Stomach (tissue), 19 donors: ENCODE measurements at places on chromosomes 13 and 19. TPM values are rescaled to one million over a fixed set of nuclear protein-coding genes. Genes with fewer than 3 reads are reported as not detected.

- no peak for DNase-seq
- no peak overlapping the region for H3K4me3 ChIP-seq
- H3K27me3 ChIP-seq, result peaks cover 24% of the 10 kb centered on the region
- H3K4me1 ChIP-seq, result no peaks in the 10 kb centered on the region
- H3K36me3 ChIP-seq, result no peaks in the 10 kb centered on the region
These were observed 93.2 kb upstream of the SOX1 start for GRCh38 chr13:111973605-111974340.

GRCh38 chr13:40793339-40793738 is 3.9 kb downstream of the SLC25A15 start:
- H3K27ac ChIP-seq, result no peak overlapping the region
- H3K36me3 ChIP-seq, result peaks cover 37% of the 10 kb centered on the region
- no peaks in the 10 kb centered on the region for H3K27me3 ChIP-seq
- DNase-seq, result no peak

- peak; percentile 83 for DNase-seq
- no peaks in the 10 kb centered on the region for H3K36me3 ChIP-seq
- H3K27ac ChIP-seq, result peak overlapping the region; percentile 77
- H3K4me3 ChIP-seq, result peak overlapping the region; percentile 80
- no peaks in the 10 kb centered on the region for H3K27me3 ChIP-seq
These were observed 703 bp downstream of the KLF16 start for GRCh38 chr19:1862424-1863327.

GRCh38 chr19:5703819-5704818 is 14.0 kb downstream of the RPL36 start:
- H3K4me3 ChIP-seq, result no peak overlapping the region
- peaks cover 96% of the 10 kb centered on the region for H3K36me3 ChIP-seq
- no peaks in the 10 kb centered on the region for H3K4me1 ChIP-seq
- no peak for DNase-seq

- peak; percentile 58 for DNase-seq
- no peaks in the 10 kb centered on the region for H3K36me3 ChIP-seq
- H3K27ac ChIP-seq, result no peak overlapping the region
- no peak overlapping the region for H3K4me3 ChIP-seq
- no peaks in the 10 kb centered on the region for H3K27me3 ChIP-seq
- H3K4me1 ChIP-seq, result no peaks in the 10 kb centered on the region
These were observed 14.2 kb upstream of the PDX1 start for GRCh38 chr13:27905650-27906049.

- no peak overlapping the region for H3K27ac ChIP-seq
- H3K4me3 ChIP-seq, result no peak overlapping the region
These were observed 51.6 kb downstream of the ZNF146 start for GRCh38 chr19:36266375-36266961.

GRCh38 chr13:73497430-73497829 is 438.6 kb downstream of the KLF5 start:
- H3K36me3 ChIP-seq, result no peaks in the 10 kb centered on the region
- no peaks in the 10 kb centered on the region for H3K27me3 ChIP-seq
- no peak overlapping the region for H3K27ac ChIP-seq
- H3K4me3 ChIP-seq, result no peak overlapping the region
- no peak for DNase-seq
- no peaks in the 10 kb centered on the region for H3K4me1 ChIP-seq

- H3K4me1 ChIP-seq, result no peaks in the 10 kb centered on the region
- H3K27me3 ChIP-seq, result no peaks in the 10 kb centered on the region
- H3K27ac ChIP-seq, result no peak overlapping the region
- H3K36me3 ChIP-seq, result peaks cover 100% of the 10 kb centered on the region
These were observed 20.9 kb downstream of the C19orf44 start for GRCh38 chr19:16516923-16517610.

GRCh38 chr13:88000787-88001186 is 329.6 kb downstream of the SLITRK5 start:
- no peak for DNase-seq
- H3K36me3 ChIP-seq, result no peaks in the 10 kb centered on the region
- no peaks in the 10 kb centered on the region for H3K27me3 ChIP-seq
- no peak overlapping the region for H3K4me3 ChIP-seq
- H3K4me1 ChIP-seq, result no peaks in the 10 kb centered on the region

DNA sequence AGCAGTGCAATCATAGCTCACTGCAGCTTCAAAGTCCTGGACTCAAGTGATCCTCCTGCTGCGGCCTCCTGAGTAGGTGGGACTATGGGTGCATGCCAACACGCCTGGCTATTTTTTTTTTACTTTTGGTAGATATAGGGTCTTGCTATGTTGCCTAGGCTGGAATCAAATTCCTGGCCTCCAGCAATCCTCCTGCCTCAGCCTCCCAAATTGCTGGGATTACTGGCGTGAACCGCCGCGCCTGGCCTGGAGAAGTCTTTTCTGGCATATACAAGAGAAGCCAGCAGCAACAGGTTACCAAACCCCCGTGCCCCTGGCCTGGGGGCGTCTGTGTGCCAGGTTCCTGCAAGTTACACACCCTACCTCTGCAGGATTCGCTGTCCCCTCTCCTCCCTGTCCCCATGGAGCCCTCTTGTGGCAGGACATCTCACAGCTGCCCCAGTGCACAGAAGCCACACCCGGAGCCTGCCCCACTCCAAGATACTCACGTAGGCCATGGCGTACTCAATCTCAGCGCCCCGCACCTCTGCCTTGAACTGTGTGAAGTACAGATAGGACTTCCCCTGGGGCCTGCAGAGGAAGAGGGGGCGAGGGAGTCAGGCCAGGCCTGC is 9.9 kb downstream of the MYDGF start:
- no peaks in the 10 kb centered on the region for H3K27me3 ChIP-seq
- peak; percentile 45 for DNase-seq
- no peak overlapping the region for H3K4me3 ChIP-seq
- H3K36me3 ChIP-seq, result peaks cover 97% of the 10 kb centered on the region
- H3K4me1 ChIP-seq, result no peaks in the 10 kb centered on the region
- no peak overlapping the region for H3K27ac ChIP-seq

DNA sequence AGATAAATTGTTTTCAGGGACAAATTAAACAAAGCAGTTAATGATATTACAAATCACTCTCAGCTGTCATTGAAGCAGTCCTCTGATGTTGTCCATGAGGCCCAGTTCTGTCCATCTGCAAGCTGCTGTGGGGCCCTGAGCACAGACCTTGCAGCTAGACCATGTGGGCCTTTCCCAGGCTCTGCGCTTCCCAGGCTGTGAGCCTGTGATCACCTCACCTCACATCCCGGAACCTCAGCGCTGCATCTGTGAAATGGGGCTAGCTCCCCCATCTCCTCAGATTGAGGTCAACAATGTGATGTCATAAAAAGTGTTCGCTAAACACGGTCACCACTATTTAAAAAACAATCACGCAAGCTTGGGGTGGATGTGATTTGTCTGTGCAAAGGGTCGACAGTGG is 51.9 kb upstream of the UQCRFS1 start:
- no peaks in the 10 kb centered on the region for H3K27me3 ChIP-seq
- H3K4me3 ChIP-seq, result no peak overlapping the region
- DNase-seq, result no peak
- H3K27ac ChIP-seq, result no peak overlapping the region
- H3K36me3 ChIP-seq, result no peaks in the 10 kb centered on the region

DNA sequence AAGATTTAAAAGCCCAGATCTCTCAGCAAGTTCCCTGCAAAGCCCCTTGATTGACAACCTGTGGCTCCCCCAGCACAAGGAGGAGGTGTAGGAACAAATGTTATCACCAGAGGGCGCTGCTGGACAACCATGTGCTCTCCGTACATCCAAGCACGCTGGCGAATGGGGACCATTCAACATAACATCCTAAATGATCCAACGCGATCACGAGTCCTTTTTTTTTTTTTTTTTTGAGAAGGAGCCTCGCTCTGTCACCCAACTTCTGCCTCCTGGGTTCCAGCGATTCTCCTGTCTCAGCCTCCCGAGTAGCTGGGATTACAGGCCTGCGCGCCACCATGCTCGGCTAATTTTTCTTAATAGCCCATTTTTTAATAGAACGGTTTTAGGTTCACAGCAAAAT is 52.0 kb downstream of the NWD1 start:
- no peak overlapping the region for H3K4me3 ChIP-seq
- H3K4me1 ChIP-seq, result no peaks in the 10 kb centered on the region
- DNase-seq, result peak; percentile 83
- H3K36me3 ChIP-seq, result peaks cover 35% of the 10 kb centered on the region
- H3K27ac ChIP-seq, result no peak overlapping the region

- H3K4me1 ChIP-seq, result no peaks in the 10 kb centered on the region
- H3K27me3 ChIP-seq, result no peaks in the 10 kb centered on the region
- no peaks in the 10 kb centered on the region for H3K36me3 ChIP-seq
These were observed 434.2 kb upstream of the PRR20A start for GRCh38 chr13:56706485-56706884.

DNA sequence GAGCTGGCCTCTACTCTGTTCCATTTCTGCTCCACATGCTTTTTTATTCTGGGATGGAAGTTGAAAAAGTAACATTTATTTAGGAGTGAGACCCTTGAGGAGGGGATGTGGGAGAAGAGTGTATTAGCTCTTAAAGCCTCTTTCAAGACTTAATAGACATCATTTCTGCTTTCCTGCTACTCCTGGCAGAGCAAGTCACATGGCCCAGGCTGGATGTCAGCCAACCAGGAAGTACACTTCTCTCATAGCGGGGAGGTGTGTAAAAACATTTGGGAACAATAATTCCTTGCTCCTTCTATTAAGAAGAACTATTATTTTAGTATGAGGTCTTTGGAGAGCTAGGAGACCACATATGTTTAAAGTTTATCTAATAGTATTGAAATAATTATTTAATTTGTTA is 40.6 kb upstream of the FAM216B start:
- DNase-seq, result peak; percentile 84
- H3K27ac ChIP-seq, result no peak overlapping the region
- H3K4me3 ChIP-seq, result no peak overlapping the region

- peaks cover 12% of the 10 kb centered on the region for H3K4me1 ChIP-seq
- no peak for DNase-seq
- no peaks in the 10 kb centered on the region for H3K27me3 ChIP-seq
- H3K36me3 ChIP-seq, result peaks cover 50% of the 10 kb centered on the region
- H3K27ac ChIP-seq, result no peak overlapping the region
These were observed 22.0 kb upstream of the UPF3A start for GRCh38 chr13:114259374-114259773.

GRCh38 chr13:38980750-38981078 is 9.9 kb downstream of the STOML3 start:
- H3K36me3 ChIP-seq, result no peaks in the 10 kb centered on the region
- no peak overlapping the region for H3K4me3 ChIP-seq
- DNase-seq, result no peak
- H3K27me3 ChIP-seq, result no peaks in the 10 kb centered on the region
- no peaks in the 10 kb centered on the region for H3K4me1 ChIP-seq
- H3K27ac ChIP-seq, result no peak overlapping the region

DNA sequence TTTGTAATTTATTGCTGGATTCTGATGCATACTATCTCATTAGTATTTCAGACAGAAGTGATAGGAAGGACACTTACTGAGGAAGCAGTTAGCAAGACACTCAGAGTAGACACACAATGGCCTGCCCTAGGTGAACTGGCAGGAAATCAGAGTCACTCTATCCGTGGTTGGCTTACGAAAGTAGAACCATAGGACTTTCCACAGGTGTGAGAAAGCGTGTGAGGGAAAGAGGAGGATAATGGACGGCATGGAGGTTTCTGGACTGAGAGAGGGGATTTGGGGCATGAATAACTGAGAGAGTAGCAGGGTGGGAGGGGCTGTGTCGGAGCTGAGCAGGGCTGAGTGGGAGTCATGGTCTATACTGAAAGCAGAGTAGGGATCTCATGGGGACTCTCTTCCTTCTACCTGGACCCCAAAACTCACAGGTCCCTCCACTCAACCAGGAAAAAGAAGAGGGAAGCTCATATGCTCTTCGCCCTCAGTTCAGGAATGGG is 18.7 kb upstream of the EID2 start:
- H3K4me1 ChIP-seq, result no peaks in the 10 kb centered on the region
- H3K36me3 ChIP-seq, result no peaks in the 10 kb centered on the region
- H3K4me3 ChIP-seq, result no peak overlapping the region
- H3K27me3 ChIP-seq, result no peaks in the 10 kb centered on the region

GRCh38 chr19:7744871-7745650 is 2.3 kb downstream of the CD209 start:
- H3K27ac ChIP-seq, result no peak overlapping the region
- H3K27me3 ChIP-seq, result peaks cover 5% of the 10 kb centered on the region
- no peaks in the 10 kb centered on the region for H3K36me3 ChIP-seq
- no peak overlapping the region for H3K4me3 ChIP-seq
- DNase-seq, result no peak
- H3K4me1 ChIP-seq, result no peaks in the 10 kb centered on the region

DNA sequence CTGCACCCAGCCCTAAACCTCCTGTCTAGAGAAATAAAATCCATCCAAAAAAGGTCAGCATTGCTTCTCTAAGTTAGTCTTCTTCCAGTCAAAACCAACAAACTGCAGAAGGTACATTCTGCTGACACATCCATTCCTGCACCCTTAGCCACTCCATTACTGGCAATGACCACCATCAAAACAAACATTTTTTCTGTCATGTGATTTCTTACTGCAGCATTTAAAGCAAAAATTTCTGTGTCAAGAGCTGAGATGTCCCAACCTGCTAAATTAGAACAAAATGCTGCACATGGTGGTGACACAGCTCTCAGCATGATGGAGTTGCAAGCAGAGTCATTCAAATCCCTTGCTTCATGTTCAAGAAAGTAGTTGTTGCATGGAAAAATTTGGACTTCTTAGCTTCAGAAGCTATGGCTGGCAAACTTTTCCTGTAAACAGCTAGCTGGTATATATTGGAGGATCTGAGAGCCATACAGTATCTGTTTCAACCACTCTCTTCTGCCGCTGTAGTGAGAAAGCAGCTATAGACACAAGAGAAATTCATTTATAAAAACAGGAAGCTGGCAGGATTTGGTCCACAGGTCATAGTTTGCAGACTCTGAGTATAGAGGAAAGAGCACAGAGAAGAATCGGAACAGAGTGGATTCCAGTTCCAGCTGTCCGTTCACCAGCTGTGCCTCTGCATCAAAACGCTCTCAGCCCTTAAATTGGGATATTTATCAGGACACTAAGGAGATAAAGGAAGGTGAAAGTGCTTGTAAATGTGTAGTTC is 17.4 kb downstream of the RUBCNL start:
- H3K4me1 ChIP-seq, result peaks cover 8% of the 10 kb centered on the region
- H3K4me3 ChIP-seq, result no peak overlapping the region
- DNase-seq, result no peak
- no peaks in the 10 kb centered on the region for H3K36me3 ChIP-seq

- no peak overlapping the region for H3K27ac ChIP-seq
- no peaks in the 10 kb centered on the region for H3K27me3 ChIP-seq
- H3K4me1 ChIP-seq, result no peaks in the 10 kb centered on the region
- no peaks in the 10 kb centered on the region for H3K36me3 ChIP-seq
These were observed 1047.5 kb upstream of the SPRY2 start for GRCh38 chr13:81388400-81388799.

GRCh38 chr13:103066781-103067345 is 646 bp upstream of the SLC10A2 start:
- no peaks in the 10 kb centered on the region for H3K36me3 ChIP-seq
- no peaks in the 10 kb centered on the region for H3K4me1 ChIP-seq
- no peak overlapping the region for H3K4me3 ChIP-seq
- H3K27me3 ChIP-seq, result no peaks in the 10 kb centered on the region

- no peaks in the 10 kb centered on the region for H3K27me3 ChIP-seq
- H3K4me1 ChIP-seq, result no peaks in the 10 kb centered on the region
- no peak overlapping the region for H3K27ac ChIP-seq
- no peak for DNase-seq
- H3K4me3 ChIP-seq, result no peak overlapping the region
- H3K36me3 ChIP-seq, result no peaks in the 10 kb centered on the region
These were observed 882.1 kb downstream of the UQCRFS1 start for GRCh38 chr19:28330831-28331230.

- DNase-seq, result no peak
- H3K4me1 ChIP-seq, result no peaks in the 10 kb centered on the region
- H3K27ac ChIP-seq, result no peak overlapping the region
- H3K27me3 ChIP-seq, result no peaks in the 10 kb centered on the region
- no peak overlapping the region for H3K4me3 ChIP-seq
- H3K36me3 ChIP-seq, result no peaks in the 10 kb centered on the region
These were observed 57.9 kb upstream of the PCDH8 start for GRCh38 chr13:52906122-52906903.

NXNL1 gene
- not detected for polyA plus RNA-seq

PSPC1 gene
- polyA plus RNA-seq, result 19.2 TPM

CEACAM21 gene
- not detected for polyA plus RNA-seq

SIAH3 gene
- polyA plus RNA-seq, result not detected

BEST2 gene
- 0.08 TPM for polyA plus RNA-seq

PSG1 gene
- not detected for polyA plus RNA-seq

ZNF888 gene
- polyA plus RNA-seq, result 2.6 TPM
